ENCODE measurements at places on chromosomes 3 and 15. TPM values are rescaled to one million over a fixed set of nuclear protein-coding genes. Genes with fewer than 3 reads are reported as not detected.

SV2B gene
- 0.46 TPM for total RNA-seq

MAP1A gene
- 3.1 TPM for total RNA-seq

GRCh38 chr3:43729707-43730414 is 39.1 kb downstream of the ABHD5 start:
- no peaks in the 10 kb centered on the region for H3K27me3 ChIP-seq
- peaks cover 5% of the 10 kb centered on the region for H3K4me1 ChIP-seq
- no peak overlapping the region for H3K4me3 ChIP-seq

- H3K27me3 ChIP-seq: no peaks in the 10 kb centered on the region
- H3K4me3 ChIP-seq: no peak overlapping the region
- peaks cover 3% of the 10 kb centered on the region for H3K36me3 ChIP-seq
- H3K4me1 ChIP-seq: peaks cover 61% of the 10 kb centered on the region
- DNase-seq: no peak
- H3K27ac ChIP-seq: no peak overlapping the region
Observed at GRCh38 chr3:72379500-72380187, 468.6 kb downstream of the SHQ1 start.

DNA sequence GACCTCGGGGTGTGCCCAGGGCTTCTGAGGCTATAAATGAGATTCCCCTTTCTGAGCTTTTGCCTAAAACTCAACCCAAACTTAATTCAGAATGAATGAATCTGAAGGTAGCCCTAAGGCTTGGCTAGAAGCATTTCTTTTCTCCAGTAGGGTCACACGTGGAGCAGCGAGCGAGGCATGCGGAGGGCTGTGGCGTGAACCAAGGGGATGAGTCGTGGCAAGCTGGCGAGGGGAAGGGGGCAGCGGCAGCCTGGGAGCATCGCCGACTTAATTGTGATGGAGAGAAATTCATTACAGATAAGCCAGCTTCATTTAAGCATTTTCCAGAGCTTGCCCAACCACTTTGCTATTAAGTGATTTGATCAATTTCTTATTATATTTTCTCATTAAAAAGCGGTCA is 79.9 kb downstream of the CHSY1 start:
- peaks cover 61% of the 10 kb centered on the region for H3K4me1 ChIP-seq
- H3K36me3 ChIP-seq: no peaks in the 10 kb centered on the region
- H3K4me3 ChIP-seq: no peak overlapping the region
- DNase-seq: no peak
- H3K27me3 ChIP-seq: no peaks in the 10 kb centered on the region

All from spleen (tissue), 13 donors.